ENCODE measurements at places on chromosomes 2 and 18. TPM values are rescaled to one million over a fixed set of nuclear protein-coding genes. Genes with fewer than 3 reads are reported as not detected.

- no peak for DNase-seq
Measured at GRCh38 chr18:50312296-50313030, 25.0 kb upstream of the CXXC1 start.

- DNase-seq: no peak
Measured at GRCh38 chr2:48693645-48694044, 61.9 kb downstream of the LHCGR start.

The HOXD12 gene
- not detected for total RNA-seq

The CYTIP gene
- total RNA-seq: 1.3 TPM

DNA sequence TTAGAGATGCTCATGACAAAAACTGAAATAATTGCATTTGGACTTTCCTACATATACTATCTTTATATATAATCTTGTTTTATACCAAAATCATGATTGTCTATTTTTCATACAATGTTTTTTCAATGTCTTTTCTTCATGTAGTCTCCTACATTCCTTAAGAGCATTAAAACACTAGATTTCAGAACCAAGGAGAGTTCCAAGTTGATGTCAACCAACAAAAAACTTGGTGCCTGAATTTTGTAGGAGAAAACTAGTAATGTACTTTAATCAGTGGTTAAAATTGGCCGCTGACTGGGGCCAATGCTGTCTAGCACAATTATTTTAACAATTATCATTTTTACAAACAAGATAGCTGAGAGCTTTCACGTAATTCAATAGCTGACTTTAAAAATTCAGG, 678.8 kb downstream of the DCC start:
- DNase-seq: no peak

The ANKZF1 gene
- 48.0 TPM for total RNA-seq

GRCh38 chr2:86776532-86776931, 14.2 kb downstream of the CD8A start:
- no peak for DNase-seq

GRCh38 chr2:232275670-232276069, 102.9 kb upstream of the ALPP start:
- no peak for DNase-seq

- DNase-seq: no peak
Measured at GRCh38 chr2:159760326-159760725, 37.7 kb downstream of the CD302 start.

DNA sequence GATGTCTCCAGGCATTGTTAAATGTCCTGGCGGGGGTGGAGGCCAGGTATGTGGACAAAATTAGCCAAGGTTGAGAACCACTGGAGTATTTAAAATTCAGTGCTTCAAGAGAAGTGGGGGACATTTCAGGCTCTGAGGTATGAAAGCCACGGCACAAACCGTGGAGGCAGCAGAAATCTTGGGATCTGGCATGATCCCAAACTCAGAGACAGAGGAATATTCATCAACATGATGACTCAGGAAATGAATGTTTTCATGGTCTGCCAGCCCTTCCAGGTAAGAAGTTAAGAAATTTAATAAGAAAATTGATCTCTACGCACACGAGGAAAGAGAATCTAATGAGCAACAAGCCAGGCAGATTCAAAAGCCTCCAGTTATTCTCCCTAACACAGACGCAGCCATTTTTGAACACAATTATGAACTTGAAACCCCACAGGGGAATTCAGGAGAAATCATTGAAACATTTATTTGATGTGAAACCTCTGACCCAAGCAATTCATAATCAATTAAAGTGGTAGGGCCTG, 11.3 kb upstream of the GRP start:
- no peak for DNase-seq

The CFAP53 gene
- 0.35 TPM for total RNA-seq

The RAX gene
- total RNA-seq: not detected
